ENCODE measurements at places on chromosomes 2 and 18. TPM values are rescaled to one million over a fixed set of nuclear protein-coding genes. Genes with fewer than 3 reads are reported as not detected.

Gene GALNT1
- polyA plus RNA-seq = 178 TPM

Gene DES
- polyA plus RNA-seq = 178 TPM

Gene PCARE
- not detected for polyA plus RNA-seq

DNA sequence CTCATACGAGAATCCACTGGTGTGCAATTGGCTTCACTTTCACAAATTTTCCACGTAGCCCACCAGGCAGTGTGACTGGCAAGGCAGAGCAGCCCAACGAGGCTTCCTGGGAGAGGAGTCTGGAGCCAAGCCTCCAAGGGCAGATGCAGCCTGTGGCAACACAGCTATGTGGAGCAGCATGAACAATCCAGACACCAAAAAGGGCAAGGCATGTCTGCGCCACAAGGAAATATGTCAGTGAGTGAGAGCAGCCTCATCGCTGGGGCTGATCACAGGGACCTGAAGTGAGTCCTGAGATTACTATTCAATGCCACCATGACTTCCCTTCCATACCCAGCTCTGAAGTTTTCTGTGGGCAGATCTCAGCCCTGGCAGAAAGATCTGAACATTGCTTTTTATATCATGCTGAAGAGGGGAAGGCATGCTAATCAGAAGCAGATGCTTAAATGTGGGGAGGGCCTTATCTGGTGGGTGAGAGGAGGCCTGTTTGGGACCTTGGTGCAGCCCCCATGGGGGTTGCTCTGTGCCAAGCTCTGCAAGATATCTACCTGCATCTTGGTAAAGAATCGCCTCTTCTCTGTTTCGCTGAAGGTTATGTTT, 40.0 kb upstream of the PUM2 start:
- peaks cover under 1% of the 10 kb centered on the region for H3K4me1 ChIP-seq
- no peaks in the 10 kb centered on the region for H3K27me3 ChIP-seq
- H3K36me3 ChIP-seq = no peaks in the 10 kb centered on the region
- no peak overlapping the region for H3K27ac ChIP-seq
- no peak overlapping the region for H3K4me3 ChIP-seq

GRCh38 chr18:50607378-50607926, 47.6 kb downstream of the MAPK4 start:
- H3K4me3 ChIP-seq = no peak overlapping the region
- H3K4me1 ChIP-seq = no peaks in the 10 kb centered on the region
- H3K36me3 ChIP-seq = no peaks in the 10 kb centered on the region

Gene ASXL3
- polyA plus RNA-seq = 0.09 TPM

DNA sequence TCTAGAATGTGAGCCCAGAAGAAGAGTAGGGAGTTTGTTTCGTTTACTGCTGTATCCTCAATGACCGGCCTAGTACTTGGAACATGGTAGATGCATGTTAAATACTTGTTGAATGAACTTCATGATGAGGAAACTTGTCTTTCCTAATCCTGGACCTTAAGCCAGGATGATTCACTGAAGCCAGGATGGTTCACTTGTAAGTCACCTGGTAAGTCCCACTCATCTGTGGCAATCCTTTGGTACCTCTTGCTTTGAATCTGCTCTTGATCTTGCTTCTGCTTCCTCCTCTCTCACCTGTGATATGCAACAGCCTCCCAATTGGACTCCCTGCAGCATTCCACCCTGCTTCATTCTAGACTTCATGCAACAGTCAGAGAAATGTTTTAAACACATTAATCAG, 43.6 kb downstream of the QPCT start:
- H3K4me1 ChIP-seq = no peaks in the 10 kb centered on the region

DNA sequence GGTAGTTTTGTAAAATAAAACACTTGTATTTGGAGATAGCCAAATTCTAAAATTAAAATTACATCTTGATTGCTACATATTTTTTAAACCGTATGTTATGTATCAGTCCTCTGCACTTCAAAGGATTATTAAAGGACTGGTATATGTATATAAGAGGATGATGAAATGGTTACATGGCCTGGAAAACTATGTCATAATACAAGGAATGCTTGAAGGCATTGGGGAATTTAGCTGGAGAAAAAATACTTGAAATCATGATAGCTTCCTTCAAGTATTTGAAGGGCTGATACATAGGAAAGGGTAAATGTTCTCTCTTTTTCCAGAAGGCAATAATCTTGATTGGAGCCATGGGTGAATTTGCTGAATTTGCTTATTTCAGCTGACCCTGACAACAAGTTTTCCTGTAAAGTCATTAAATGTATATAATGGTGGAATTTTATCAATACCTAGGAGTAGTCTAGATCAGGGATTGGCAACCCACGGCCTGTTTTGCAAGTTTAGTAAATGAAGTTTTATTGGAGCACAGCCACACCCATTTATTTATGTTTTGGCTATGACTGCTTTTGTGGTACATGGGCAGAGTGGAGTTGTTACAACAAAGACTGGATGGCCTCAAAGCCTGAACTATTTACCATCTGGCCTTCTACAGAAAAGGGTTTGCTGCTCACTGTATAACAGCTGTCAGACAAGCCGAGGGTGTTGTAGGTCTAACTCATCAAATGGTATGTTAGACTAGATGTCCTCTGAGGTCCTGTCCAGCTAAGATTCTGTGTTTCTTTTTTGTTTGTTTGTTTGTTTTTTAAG, 34.4 kb downstream of the ACYP2 start:
- no peaks in the 10 kb centered on the region for H3K27me3 ChIP-seq
- DNase-seq = no peak
- H3K36me3 ChIP-seq = no peaks in the 10 kb centered on the region
- H3K4me3 ChIP-seq = no peak overlapping the region

DNA sequence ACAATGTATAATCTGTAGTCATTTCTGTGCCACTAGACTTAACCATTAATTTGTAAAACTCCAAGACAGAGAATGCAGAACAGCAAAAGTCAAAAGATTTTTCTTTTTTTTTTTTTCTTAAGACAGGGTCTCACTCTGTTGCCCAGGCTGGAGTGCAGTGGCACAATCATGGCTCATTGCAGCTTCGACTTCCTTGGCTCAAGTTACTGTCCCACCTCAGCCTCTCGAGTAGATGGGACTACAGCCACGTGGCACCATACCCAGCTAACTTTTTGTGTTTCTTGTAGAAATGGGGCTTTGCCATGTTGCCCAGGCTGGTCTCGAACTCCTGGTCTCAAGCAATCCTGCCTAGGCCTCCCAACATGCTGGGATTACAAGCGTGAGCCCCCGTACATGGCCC, 80.1 kb downstream of the TLK1 start:
- H3K27me3 ChIP-seq = no peaks in the 10 kb centered on the region
- no peaks in the 10 kb centered on the region for H3K4me1 ChIP-seq
- no peak for DNase-seq
- no peak overlapping the region for H3K27ac ChIP-seq

GRCh38 chr2:17416884-17417391, 101.3 kb downstream of the RAD51AP2 start:
- no peak for DNase-seq
- H3K36me3 ChIP-seq = no peaks in the 10 kb centered on the region
- H3K4me3 ChIP-seq = no peak overlapping the region
- H3K27ac ChIP-seq = no peak overlapping the region
- no peaks in the 10 kb centered on the region for H3K27me3 ChIP-seq
- no peaks in the 10 kb centered on the region for H3K4me1 ChIP-seq

DNA sequence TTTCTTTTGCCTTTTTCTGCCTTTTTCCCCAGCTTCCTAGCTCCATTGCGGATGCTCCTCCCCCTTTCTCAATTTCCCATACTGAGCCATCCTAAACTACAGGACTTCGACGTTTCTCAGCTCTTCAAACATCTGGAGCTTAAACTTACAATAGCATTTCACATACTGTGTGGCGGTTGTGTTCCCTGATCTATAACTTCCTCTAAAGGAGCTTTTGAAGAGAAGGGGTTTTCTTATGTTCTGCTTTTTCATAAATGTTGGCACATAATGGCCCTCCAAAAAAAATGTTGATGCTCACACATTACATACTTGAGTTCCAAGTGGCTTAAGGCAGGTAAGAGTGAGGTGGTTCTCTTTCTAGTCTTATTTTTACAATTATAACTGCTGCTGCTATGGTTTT, 87.4 kb downstream of the RNF144A start:
- H3K36me3 ChIP-seq = no peaks in the 10 kb centered on the region
- H3K4me1 ChIP-seq = no peaks in the 10 kb centered on the region
- no peak for DNase-seq
- H3K27ac ChIP-seq = no peak overlapping the region

- no peaks in the 10 kb centered on the region for H3K36me3 ChIP-seq
- no peak overlapping the region for H3K4me3 ChIP-seq
- DNase-seq = no peak
Measured at GRCh38 chr2:166282154-166282553, 93.6 kb downstream of the SCN9A start.
